Activated CD4-positive, CD25-positive, alpha-beta regulatory T cell treated with anti-CD3 and anti-CD28 coated beads, Interleukin-2, amount 50 U/mL, for 72 hours (primary cell): ENCODE measurements at places on chromosomes 12 and 14.

DNA sequence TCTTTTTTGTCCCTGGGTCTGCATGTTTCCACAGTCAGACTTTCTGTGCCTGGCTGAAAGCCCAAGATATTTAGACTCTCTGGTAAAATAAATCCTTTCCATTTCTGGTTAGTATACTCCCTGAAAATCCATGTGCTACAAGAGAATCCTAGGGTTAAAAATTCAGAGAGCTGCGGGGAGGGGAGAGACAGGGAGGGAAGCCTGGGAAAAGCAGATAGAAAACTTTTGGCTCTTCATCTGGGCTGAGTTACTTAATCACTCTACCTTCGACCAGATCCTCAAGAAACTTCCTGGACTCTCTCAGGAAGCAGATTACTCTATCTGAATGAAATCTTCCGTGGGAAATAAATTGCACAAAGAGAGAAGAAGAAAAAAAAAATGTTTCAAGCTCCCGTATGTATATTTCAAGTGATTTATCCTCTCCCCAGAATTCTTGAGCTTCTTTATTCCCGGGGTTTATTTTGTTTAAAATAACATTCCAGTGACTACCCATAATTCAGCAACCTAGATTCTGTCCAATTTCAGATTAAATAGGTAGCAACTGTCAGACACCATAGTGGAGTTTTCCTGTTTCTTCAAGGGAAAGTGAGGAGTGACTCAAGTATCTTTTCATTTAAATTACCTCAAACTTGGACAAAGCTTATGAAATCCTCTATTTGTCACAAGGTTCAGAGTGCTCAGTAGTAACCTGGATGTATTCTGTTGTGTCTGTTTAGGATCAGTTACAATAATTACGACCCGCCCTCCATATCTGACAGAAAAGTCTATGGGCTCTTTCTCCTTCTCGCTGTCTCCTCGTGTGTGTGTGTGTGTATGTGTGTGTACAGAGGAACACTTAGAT is 163.7 kb downstream of the MYRFL start:
- DNase-seq: no peak

DNA sequence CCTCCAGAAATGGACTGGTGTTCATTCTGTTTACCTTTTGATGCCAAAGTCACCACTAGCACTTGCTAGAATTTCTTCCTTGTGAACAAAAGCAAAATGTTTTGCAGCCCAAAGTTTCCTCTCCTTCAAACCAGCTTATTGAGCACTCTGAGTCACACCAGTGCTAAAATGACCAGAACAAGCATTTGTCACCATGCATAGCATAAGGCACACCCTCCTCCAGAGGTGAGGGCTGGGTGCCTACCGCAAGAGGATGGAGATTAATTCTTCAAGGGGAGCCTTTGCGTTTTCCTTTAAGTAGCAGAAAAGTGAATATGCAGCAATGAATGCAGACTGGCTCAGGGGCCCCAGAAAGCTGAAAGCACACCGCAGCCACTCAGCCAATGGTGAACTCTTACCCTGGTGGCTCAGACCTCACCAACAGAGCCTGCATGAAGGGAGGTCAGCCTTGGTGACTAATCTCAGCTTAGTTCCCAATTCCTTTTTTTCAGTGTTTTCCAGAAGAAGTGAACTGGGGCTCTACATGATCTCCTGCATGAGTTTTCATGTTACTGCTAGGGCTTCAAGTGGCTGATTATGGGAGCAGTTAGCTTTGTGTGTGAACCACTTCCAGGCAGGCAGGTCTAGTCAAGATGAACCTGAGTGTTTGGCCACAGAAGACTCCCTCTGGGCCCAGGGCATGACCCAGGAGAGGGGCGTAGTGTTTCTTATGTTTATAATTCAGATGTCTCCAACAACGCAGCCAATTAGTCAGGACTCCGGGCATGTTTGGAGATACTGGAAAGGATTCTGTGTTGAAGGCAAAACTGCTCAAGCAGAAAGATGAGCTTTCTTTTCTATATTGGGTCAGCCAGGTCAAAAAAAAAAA is 96.3 kb downstream of the PAX9 start:
- DNase-seq: no peak

GRCh38 chr12:6378709-6379472 is 3.5 kb upstream of the SCNN1A start:
- DNase-seq: no peak

GRCh38 chr12:503111-503761 is 43.5 kb downstream of the B4GALNT3 start:
- no peak for DNase-seq

DNA sequence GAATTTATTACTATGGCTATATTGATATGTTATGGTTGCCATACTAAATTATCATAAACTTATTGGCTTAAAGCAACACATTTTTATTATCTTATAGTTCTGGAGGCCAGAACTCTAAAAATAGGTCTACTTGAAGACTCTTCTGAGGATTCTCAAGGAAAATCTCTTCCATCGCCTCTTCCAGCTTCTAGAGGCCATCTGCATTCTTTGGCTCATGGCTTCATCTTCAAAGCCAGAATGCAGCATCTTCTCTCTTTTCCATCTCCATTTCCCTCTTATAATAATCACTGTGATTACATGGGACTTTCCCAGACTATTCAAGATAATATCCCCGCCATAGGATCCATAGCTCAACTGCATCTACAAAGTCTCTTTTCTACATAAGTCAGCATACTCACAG is 385.4 kb downstream of the RMST start:
- DNase-seq: no peak

DNA sequence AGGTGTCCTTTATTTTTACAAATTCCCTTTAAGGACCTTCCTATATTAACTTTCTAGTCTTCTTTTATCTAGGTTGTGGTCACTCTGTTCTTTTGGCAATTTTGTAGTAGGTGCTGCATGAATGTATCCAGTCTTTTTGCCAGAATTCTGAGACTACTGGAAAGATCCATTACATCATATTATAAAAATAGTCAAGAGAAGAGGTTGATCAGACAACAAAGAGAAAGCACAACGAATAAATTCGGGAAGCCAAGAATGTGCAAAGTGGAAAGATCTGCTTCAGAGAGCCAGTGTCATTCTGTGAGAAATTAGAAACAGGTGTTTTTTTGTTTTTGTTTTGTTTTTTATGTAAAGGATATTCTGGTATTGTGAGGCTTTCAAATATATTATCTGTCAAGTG is 15.8 kb upstream of the SLC16A7 start:
- no peak for DNase-seq

GRCh38 chr12:132077322-132078100 is 66.6 kb downstream of the DDX51 start:
- no peak for DNase-seq

DNA sequence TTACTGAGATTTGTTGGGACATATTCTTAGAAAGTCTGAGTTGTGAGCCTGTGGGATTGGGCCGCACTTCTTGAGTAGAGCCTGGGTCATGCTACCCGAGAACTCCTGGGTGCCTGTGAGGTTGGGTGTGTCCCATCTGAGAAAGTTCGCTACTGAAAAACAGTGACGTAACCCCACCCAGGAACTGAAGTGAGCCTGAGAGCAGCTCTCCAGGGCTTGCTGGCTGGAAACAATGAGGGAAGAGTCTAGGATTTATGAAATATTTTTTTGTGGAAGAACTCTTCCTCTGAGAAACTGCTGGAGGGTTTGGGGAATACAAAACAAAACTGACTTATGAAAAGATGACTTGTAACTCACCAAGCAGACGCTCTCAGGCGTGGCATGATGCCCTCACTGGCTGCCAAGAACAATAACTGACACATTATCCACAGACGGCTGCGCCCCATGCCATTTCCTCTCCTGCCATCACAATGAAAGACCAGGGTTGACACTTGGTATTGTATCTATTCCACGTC is 69.2 kb downstream of the RASSF3 start:
- peak; percentile 51 for DNase-seq

GRCh38 chr12:27785882-27786570 is 6.0 kb upstream of the MANSC4 start:
- DNase-seq: no peak

GRCh38 chr14:60632257-60632656 is 17.0 kb downstream of the SIX1 start:
- DNase-seq: no peak

GRCh38 chr14:63431466-63431865 is 111.7 kb downstream of the PPP2R5E start:
- no peak for DNase-seq

GRCh38 chr12:125552295-125552694 is 487.1 kb downstream of the AACS start:
- DNase-seq: no peak

GRCh38 chr14:85731186-85731585 is 201.2 kb downstream of the FLRT2 start:
- no peak for DNase-seq

DNA sequence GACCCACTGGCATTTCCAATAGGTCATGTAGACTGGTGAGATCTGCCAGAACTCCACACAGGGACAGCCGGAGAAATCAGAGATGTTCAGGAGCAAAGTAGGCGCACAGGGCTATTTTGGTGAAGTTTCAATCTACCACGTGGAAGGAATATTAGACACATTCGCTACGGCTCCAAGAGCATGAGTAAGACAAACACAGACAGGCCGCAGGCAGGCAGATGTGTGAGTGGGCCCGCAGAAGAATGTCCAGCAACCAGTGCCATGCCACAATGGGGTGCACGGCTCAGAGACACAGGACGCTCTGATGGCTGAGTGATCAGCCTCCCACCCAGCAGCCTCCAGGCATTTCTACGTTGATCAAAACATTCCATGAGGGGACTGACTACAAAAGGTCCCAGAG is 10.4 kb downstream of the SLC15A4 start:
- no peak for DNase-seq

DNA sequence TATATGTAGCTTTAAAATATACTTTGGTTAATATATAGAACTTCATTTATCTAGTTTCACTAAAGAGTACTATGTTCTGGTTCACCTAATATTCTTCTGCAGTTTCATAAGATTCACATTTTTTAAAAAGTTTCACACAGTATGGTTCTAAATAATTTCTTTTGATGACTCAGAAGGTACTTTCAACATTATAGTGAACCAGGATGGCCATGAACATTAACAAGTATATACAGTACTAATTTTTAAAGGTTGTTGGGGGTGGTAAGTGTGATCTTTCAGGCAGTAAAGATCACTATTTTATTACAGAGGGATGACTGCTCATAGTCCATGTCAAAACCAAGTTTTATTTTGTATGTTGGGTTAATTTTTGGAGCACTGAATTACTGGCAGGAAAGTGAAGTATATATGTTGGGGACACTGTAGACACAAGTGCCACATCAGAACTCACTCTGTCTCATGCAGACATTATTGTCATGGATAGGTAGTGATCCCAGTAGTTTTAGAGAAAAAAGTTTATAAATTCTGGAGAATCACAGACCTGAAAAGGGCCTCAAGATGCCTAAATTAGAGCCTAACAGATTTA is 60.0 kb downstream of the DCAF5 start:
- no peak for DNase-seq

DNA sequence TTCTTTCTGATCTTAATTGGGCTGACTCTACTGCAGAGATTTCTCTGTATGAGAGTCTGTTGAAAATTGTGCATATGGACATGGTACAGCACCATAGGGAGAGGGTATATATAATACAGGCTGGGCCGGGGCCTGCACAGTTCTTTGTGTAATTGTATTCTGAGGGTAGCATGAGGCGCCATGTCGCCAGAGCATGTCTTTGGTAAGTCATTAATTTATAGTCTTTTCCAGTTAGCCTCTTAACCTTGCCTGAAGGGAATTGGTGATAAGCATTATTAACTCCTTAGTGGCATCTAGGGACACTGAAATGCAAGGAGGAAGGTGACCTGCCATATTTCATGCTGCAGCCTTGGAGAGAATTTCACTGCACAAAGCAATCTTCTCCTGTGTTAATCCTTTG is 569.9 kb downstream of the TMTC2 start:
- DNase-seq: no peak

- DNase-seq: no peak
Observed at GRCh38 chr14:97061714-97062113, 264.5 kb downstream of the VRK1 start.

GRCh38 chr12:1814266-1814665 is 6.1 kb upstream of the LRTM2 start:
- DNase-seq: no peak

DNA sequence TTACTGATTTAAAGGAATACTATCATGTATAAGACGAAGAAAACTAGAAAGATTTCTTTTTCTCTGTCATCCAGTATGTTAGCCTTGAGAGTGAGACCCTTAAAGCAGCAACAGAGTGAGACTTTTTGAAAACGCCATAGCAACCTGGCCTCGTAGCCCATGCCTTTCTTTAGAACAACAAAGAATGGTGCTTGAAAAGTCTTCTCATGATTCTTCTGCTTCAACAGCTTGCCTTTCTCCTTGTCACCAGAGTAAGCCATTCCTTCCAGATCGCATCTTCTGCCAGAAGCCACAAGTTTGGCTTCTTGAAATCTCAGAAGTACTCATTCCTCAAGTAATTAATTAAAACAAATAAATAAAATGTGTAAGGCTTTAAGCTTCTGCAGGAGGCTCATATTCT is 109.3 kb downstream of the PDE3A start:
- DNase-seq: no peak

GRCh38 chr14:26499546-26499945 is 98.3 kb downstream of the NOVA1 start:
- no peak for DNase-seq

DNA sequence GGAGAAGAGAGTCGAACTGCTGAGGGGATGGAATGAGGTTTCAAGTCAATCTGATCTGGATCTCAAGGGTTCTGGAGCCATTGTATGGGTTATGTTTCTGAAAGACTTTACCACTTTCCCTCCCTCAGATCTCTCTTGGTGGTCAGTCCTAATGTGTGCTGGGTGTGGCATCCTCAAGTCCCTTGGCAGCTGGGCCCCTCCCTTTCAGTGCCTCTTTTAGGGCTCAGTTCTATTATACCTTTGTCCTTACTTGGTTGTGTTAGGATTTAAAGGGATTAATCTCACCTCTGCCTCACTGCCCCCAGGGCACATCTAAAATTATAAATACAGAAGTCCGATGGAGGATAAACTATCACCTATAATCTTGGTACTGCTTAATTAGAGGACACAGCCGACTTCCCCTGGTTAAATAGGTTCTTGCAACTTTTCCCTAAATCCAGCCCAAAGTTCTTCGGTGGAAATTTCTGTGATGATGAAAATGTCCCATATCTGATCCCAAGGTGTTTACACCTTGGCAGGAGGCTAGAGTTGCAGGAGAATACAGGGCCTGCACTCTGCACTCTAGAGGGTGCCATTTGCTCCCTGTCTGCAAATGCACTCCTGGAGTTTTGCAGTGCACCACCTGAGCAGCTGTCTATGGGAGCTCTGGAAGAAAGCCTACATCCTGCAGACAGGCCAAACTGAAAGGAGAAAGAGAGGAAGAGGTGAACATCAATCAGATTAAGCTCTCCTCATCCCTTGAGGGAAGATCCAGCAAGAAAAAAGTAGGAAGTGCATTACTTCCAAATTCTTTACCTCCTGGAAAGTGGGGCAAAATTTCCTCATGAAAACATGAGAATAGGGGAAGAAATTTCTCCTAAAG is 106.8 kb downstream of the NUAK1 start:
- no peak for DNase-seq

GRCh38 chr12:103620395-103620794 is 33.3 kb downstream of the STAB2 start:
- DNase-seq: no peak

DNA sequence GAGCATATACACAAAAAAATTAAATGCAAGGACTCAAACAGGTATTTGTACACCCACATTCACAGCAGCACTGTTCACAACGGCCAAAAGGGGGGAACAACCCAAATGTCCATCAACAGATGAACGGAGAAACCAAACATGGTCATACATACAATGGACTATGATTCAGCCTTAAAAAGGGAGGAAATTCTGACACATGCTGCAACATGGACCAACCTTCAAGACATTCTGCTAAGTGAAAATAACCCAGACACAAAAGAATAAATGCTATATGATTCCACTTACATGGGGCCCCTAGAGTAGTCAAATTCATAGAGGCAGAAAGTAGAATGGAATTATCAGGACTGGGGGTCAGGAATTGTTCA is 29.5 kb downstream of the ACTN1 start:
- no peak for DNase-seq
